ENCODE measurements at places on chromosomes 12 and 14.
A peak's percentile ranks its signal among the peaks of the same experiment; 100 is the strongest.

DNA sequence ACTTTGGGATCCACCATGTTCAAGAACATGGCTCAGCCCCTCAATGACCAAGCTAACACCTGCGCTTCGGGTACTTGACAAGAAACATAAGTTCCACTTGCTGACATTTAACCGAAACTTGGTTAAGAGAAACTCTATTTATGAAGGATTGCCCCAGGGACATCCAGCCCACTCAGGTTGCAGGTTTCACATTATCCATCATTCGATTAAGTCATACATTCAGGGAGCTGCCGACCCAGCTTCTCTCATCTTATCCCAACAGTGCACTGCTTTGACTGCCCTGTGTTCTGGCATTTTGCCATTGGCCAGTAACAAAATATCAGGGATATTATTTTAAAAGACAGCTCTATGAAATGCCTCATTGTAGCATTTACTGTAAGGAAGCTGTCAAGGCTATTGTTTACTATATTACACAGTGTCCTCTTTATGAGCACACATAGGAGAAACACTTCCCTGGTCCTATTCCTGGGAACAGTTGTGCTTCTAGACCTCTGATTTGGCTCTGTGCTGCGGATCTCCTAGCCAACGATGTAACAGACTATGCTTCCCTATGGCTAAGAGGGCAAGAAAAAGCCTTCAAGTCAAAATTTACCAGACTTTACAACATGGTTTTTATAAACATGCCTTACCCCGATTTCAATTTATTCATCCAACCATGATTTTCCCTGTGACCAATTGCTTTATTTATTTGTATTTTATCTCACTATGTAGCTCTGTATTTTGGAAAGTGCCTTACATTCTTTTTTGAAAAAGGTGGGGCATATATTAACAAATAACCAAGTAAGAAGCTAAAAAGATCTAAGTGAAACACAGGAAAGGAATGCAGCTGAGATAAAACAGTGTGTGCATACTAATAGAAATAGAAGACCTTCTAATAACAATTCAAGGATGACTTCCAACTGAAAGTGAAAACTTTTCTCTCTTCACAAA lies 109.3 kb downstream of the ITPR2 start:
- no peak for DNase-seq

- DNase-seq = no peak
Observed at GRCh38 chr12:125311050-125311449, 245.8 kb downstream of the AACS start.

GRCh38 chr12:123524378-123524777 lies 9.1 kb downstream of the RILPL1 start:
- DNase-seq = no peak

- peak; percentile 87 for DNase-seq
Observed at GRCh38 chr14:72608391-72609204, 285.3 kb downstream of the DPF3 start.

GRCh38 chr12:45349916-45350315 lies 134.0 kb downstream of the ANO6 start:
- no peak for DNase-seq

GRCh38 chr14:38038986-38039385 lies 168.7 kb upstream of the SSTR1 start:
- no peak for DNase-seq

DNA sequence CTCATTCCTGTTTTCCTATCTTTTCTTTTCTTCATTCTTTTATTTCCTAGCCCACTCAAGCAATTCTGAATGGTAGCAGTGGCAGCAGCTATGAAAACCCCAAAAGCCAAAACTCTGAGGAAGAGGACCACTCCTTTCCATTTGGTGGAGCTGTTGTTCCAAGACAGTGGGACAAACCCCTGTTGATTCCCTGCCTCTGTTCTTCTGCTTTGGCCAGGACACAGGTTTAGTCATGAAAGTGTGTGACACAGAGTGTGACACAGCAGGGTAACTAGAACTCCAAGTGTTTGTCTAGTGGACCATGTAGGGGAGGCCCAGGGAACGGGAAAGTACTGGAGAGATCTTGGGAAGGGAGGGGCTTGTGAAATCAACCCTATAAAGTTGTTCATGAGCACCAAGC lies 71.1 kb downstream of the PTCSC3 start:
- DNase-seq = no peak

All from non-pigmented ciliary epithelial cell (primary cell).